ENCODE measurements at places on chromosomes 11 and 22.
A peak's percentile ranks its signal among the peaks of the same experiment; 100 is the strongest.

- DNase-seq = no peak
Observed at GRCh38 chr22:24498824-24499223, 3.7 kb downstream of the UPB1 start.

- DNase-seq = peak; percentile 14
Observed at GRCh38 chr11:61695917-61696316, 15.7 kb downstream of the DAGLA start.

DNA sequence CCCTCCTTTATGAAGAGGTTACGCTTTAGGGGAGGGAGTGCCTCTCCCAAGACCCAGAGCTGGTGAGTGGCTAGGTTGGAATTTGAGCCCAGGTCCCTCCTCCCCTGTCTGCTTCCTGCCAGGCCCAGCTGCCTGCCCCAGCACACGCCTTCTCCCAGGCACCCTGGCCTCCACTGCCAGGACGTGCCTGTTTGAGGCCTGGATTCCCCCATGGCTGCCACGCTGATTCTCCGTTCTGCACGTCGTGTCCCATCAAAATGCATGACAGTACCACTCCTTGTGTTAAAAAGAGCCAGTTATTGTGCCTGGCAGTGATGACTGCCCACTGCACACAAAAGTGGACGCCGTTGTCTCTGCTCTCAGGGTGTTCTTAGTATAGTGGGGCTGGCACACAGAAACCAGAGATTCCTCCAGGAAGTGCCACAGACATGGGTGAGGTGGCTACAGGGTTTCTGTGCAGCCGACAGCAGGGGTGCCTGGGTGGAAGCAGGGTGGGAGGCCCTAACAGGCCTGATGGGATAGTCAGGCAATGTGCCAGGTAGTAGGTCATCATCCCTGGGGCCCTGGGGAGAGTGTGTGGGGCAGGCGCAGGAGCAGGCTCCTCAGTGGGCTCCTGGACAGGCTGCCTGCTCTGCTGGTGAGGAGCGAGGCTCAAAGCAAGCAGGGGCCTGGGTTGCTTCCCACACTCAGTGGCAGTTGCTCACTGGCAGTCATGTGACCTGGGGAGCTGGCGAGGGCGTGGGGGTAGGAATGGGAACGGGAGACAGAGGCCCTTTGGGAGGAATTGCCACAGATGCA, 24.2 kb downstream of the MED15 start:
- DNase-seq = no peak

- no peak for DNase-seq
Observed at GRCh38 chr22:42808521-42808920, 48.6 kb downstream of the ARFGAP3 start.

- DNase-seq = no peak
Observed at GRCh38 chr22:26892166-26893041, 235.0 kb downstream of the MIAT start.

GRCh38 chr11:63589000-63589399, 25.2 kb downstream of the PLAAT3 start:
- no peak for DNase-seq

GRCh38 chr11:44002191-44003093, 45.3 kb upstream of the ACCSL start:
- no peak for DNase-seq

- no peak for DNase-seq
Observed at GRCh38 chr22:44442186-44442815, 55.7 kb downstream of the RTL6 start.

- no peak for DNase-seq
Observed at GRCh38 chr22:25019427-25020184, 67.1 kb downstream of the KIAA1671 start.

DNA sequence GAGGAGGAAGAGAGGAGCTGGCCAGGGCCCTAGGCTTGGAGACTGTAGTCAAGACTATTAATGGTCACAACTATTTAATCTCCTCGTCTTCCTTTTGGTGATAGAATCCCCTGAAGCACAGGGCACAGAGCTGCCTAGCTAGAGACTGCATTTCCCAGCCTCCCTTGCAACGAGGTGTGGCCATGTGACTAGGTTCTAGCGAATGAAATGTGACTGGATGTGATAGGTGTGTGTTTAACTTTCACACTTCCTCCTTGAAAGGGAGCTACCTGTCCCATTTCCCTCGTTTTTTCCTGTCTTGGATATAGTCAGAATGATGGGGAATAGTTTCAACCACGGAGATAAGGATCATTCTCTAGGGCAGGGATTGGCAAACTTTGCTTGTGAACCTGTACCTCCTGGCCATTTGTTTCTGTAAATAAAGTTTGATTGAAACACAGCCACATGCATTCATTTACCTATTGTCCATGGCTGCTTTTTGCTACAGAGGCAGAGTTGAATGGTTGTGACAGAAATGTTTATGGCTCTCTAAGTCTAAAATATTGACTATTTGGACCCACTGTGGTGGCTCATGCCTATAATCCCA, 313.5 kb downstream of the MIAT start:
- DNase-seq = no peak

DNA sequence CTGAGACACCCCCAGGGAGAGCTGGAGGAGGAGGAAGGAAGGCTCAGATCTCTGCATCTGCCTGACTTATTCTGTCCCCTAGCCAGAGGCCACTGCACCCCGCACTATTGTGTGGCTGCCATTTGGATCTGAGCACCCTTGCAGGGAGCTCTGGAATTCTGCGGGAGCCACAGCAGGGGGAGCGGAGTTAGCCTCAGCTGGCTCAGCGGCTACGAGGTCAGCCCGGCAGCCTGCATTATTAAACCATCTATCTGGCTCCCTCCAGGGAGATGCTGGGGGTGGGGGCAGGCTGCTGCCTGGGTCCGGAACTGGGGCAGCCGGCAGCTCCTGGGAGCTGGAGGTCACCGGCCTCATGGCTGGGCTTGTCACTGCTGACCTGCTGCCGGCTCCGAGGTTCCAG, 6.5 kb upstream of the ELFN2 start:
- DNase-seq = no peak

- no peak for DNase-seq
Observed at GRCh38 chr22:48279461-48279756, 1517.0 kb downstream of the TBC1D22A start.

DNA sequence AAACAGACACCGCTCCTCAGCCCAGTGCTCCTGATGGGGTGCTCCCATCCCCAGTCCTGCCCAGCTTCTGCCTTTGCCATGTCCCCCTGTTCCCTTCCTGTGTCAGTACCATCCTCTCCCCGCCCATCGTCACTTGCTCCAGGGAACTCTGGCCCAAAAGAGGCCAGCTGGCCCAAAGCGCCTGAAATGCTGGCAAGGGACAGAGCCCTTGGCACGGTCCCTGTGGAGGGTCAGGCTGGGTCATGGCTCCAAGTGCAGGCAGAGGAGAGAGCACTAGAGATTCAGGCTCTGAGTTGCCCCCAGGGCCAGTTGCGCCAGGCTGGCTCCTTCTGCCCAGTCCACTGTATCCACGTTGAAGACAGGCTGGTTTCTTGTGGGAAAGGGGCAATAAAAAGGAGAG, 8.4 kb upstream of the HDHD5 start:
- DNase-seq = no peak

DNA sequence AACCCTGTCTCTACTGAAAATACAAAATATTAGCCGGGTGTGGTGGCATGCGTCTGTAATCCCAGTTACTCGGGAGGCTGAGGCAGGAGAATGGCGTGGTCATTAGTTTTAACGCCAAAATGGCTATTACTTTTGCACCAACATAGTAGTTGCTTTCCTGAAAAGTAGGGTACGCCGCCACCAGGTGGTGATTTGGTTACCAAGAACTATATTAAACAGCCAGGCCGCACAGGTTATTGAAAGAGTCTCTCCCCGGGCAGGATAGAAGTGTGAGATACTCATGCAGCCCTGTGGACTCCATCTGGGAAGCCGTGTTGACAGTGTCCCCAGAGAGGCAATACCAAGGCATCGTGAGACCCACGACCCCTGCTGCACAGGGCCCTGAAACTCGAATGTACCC, 24.6 kb upstream of the LRRC32 start:
- DNase-seq = no peak

DNA sequence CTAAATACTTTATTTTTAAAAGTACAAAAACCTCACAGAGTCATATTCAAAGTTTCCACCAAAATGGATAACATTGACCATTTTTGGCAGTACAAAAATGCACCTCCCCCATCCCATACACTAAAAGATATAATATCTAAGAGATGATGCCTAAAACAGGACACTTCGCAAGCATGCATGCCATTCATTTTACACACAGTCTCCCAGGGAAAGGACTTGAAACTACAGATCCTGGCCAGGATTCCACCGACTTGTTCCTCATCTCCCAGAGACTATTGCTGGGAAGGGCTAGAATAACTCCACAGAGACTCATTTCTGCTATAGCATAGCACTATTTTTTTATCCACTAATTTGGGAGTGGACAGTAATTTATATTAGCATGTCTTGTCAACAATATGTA, 81.7 kb downstream of the MTNR1B start:
- DNase-seq = no peak

DNA sequence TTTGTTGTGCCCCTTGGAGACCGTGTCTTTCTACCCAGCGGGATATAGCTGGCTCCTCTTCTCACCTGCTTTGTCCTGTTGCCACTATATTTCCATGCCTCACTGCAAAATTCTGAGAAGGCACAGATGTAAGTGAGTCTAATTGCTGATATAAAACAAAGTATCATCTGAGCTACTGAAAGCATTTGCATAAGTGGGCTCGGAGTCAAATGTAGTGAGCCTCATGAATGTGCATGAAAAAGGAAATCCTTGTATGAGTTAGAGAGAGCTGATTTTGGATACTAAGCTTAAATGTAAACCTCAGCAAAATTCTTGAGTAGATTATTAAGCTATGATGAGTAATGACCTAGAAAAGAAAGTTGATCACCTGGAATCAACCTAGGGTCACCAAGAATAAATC, 13.9 kb downstream of the OVCH2 start:
- DNase-seq = no peak

- DNase-seq = no peak
Observed at GRCh38 chr11:119324189-119324588, 7.3 kb upstream of the MCAM start.

DNA sequence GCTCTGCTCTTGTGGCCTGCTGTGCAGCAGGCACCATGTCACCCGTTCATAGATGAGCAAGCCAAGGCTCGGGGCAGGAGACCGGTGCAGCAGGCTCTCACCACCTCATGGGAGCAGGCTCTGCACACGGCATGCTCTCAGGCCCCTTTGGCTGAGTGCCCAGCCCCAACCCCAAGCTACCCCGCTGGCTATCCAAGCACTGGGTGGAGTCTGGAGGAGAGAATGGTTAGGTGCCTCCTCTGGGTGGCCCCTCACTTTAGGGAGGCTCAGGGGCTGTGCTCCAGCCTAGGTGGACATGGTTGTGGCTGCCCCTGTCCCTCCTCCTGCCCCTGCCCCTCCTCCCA, 199.9 kb downstream of the IGLL1 start:
- DNase-seq = no peak

- no peak for DNase-seq
Observed at GRCh38 chr11:57648801-57649735, 644 bp downstream of the YPEL4 start.

DNA sequence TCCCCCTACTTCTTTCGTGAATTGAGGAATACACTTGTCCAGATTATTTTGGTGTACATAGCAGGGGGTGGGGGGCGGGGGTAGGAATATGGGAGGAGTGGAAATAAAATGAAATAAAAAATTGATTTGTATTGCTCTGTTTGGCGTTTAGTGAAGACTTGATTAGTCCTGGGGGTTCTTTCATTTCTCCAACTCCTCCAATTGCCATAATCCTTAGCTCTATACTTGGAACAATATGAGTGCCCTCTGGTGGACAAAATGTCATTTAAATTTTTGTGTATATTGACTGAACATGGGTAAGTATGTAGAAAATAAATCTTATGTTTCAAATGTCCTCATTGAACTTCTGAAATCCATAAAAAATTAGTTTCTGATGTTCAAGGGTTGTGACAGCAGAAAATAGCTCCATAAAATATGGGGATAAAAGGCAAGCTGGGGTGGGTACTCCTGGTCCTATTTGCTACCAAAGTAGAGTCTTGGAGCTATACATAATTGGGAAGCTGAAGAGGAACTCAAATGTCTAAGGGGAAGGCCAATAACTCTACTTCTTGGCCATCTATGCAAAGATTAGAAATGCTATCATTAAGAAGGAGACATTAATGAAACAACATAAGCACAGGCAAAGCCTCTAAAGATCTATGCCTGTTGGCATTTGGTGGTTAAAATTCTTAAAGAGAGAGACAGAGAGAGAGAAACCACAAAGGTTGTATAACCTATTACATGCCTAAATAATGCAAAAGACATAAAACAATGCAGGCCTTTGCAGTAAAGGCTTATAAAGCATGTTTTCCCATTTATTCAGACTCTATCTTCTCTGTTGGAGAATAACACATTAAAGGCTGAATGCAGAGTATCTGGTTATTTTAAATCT, 421.6 kb downstream of the METTL15 start:
- DNase-seq = peak; percentile 47

DNA sequence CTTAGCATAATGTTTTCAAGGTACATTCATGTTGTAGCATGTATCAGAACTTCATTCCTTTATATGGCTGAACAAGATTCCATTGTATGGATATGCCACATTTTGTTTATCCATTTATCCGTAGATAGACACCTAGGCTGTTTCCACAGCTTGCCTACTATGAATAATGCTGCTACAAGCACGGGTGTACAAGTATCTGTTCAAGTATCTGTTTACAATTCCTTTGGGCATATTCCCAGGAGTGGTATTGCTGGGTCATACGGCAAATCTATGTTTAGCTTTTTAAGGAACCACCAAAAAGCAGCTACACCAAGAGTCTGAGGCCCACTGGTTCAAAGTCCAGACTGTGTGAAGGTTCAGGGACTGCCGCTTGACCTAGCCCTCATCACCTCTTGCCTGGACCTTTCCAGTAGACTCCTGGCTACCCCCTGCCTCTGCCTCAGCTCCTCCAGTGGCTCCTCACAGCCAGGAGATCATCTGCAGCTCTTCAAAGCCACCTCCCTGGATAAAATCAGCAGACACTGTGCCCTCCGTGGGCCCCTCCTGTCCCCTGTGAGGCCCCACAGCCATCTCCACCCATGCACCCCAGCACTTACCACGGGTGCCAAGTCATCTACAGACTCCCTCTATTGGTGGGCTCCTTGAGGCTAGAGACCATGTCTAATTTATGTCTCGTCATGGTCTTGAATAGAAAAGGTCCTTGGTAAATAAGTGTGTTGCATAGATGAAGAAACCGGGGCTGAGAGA, 160.3 kb downstream of the MN1 start:
- DNase-seq = no peak

DNA sequence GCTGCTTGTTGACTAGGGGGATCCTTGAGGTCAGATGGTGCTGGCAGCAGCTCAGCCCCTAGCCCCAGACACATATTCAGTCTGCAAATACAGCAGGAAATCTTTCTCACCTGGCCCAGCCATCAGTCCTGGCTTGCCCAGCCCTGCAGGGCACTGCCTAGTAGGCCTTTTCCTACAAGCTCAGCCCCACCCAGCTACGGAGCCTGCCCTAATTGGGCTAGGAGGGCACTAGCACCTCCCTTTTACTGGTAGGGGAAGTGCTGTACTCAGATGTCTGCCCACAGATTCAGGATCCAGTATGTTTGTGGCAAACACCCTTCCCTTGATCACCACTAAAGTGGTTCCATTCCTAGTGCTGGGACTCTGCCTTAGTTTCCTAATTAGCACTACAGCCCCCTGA, 257.1 kb upstream of the CADM1 start:
- no peak for DNase-seq
